Smooth muscle cell of the brain vasculature (primary cell): ENCODE measurements at places on chromosomes 5 and 9.

DNA sequence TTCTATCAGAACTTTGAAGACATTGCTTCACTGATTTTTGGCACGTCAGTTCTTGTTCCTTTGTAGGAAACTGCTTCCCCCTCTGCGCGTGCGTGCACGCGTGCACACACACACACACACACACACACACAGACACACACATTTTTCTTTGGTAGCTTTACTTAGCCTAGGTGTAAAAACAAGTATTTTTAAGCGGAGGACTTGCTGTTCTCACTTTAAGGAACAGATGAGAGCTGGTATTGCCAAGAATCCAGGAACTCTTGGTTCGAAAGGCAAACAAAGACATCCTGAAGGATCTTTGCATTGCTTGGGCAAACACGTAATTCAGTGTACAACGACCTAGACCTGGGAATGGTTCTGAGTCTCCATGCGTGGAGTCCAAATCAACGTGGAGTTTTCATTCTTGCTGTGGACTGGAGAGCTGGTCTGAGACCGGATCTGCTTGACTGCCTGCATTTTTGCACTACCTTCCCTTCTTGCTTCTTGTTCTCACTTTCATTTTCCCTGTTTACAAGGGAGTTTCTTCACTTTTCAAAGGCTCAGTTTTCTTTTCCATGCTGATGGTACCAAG lies 8.2 kb downstream of the TMEM268 start:
- no peak for DNase-seq

DNA sequence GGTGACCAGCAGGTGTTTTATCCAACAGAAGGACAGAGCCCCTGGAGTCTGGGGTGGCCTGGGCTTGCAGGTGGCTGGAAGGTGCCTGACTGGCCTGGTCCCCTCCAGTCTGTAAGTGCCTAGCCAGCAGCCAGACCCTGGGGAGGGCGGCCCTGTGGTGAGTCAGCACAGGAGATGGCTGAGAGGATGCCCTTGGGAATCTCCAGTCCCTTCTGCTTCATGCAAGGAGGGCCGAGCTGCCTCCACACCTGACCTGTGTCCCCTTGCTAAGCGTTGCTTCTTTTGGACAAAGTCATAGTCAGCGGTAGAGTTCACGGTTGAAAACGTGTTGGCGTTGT lies 20.2 kb downstream of the OBP2B start:
- no peak for DNase-seq

- DNase-seq: no peak
Observed at GRCh38 chr5:84290161-84290560, 94.5 kb downstream of the EDIL3 start.

- DNase-seq: no peak
Observed at GRCh38 chr9:68747043-68747533, 42.0 kb downstream of the PIP5K1B start.

- no peak for DNase-seq
Observed at GRCh38 chr5:107484281-107484680, 186.5 kb downstream of the EFNA5 start.
